HepG2 (cell line): ENCODE measurements at places on chromosomes 13 and 19. TPM values are rescaled to one million over a fixed set of nuclear protein-coding genes. Genes with fewer than 3 reads are reported as not detected.

- no peak for DNase-seq
Observed at GRCh38 chr13:94646904-94647303, 45.2 kb downstream of the GPR180 start.

GRCh38 chr19:13058951-13059660 is 43.6 kb downstream of the LYL1 start:
- no peak for DNase-seq

- no peak for DNase-seq
Observed at GRCh38 chr13:75430436-75431209, 51.3 kb downstream of the TBC1D4 start.

The CADM4 gene
- 6.4 and 16.0 TPM in 2 replicates for total RNA-seq

The IGFL2 gene
- total RNA-seq, result not detected in 2 replicates

DNA sequence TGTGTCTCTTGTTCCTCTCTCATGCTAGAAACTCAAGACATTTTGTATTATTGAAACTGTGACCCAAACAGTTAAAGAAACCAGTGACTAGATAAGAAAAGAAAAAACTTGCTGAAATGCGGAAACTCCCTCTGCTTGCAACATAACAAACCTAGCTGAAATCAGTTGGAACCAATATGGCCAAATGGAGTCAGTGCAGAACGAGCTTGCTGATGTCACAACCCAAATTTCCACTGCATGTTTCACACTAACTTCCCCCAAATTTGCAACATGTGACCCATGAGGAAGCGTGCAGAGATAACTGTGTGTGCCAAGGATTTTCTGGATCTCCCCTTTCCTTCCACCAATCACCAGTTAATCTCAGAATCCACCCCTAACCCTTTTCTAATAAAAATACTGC is 208.0 kb downstream of the DLEU7 start:
- no peak for DNase-seq

- DNase-seq, result no peak
Observed at GRCh38 chr13:76127922-76128321, 491.8 kb downstream of the LMO7 start.
